ENCODE measurements at places on chromosomes 3 and 15.

- peak; percentile 94 for DNase-seq
- H3K36me3 ChIP-seq: no peaks in the 10 kb centered on the region
- peak within 1 kb of the TSS; percentile 95 for H3K4me3 ChIP-seq
These were observed at the start of gene LYSMD2 for GRCh38 chr15:51737522-51738305. Gene LYSMD2 (minus strand): TSS chr15:51737655. CDS start chr15:51737622, 33 bp downstream.

GRCh38 chr3:187958432-187959003 lies 195.4 kb upstream of the LPP start:
- no peak overlapping the region for H3K4me3 ChIP-seq
- H3K27ac ChIP-seq: no peak overlapping the region
- no peaks in the 10 kb centered on the region for H3K36me3 ChIP-seq
- peaks cover 37% of the 10 kb centered on the region for H3K4me1 ChIP-seq
- H3K27me3 ChIP-seq: no peaks in the 10 kb centered on the region

DNA sequence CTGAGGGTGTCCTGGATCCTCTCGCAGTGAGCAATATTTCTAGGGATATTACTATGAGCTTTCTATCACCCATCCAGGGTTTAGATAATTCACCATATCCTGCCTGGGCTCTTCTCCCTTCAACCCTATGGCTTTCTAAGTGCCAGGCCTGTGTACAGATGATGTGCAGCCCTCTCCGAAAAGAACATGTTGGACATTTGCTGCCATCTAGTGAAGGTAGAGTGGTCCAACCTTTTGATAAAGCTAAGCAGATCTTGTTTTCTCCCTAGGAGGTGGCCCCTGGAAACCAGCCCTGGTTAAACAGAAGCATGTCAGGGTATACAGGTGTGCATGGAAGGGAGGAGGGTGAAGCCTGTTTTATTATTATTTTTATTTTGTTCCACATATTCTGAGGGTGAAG lies 27.9 kb upstream of the SCN10A start:
- no peak overlapping the region for H3K27ac ChIP-seq
- peak; percentile 78 for DNase-seq
- no peak overlapping the region for H3K4me3 ChIP-seq
- H3K4me1 ChIP-seq: no peaks in the 10 kb centered on the region
- no peaks in the 10 kb centered on the region for H3K36me3 ChIP-seq
- H3K27me3 ChIP-seq: no peaks in the 10 kb centered on the region

DNA sequence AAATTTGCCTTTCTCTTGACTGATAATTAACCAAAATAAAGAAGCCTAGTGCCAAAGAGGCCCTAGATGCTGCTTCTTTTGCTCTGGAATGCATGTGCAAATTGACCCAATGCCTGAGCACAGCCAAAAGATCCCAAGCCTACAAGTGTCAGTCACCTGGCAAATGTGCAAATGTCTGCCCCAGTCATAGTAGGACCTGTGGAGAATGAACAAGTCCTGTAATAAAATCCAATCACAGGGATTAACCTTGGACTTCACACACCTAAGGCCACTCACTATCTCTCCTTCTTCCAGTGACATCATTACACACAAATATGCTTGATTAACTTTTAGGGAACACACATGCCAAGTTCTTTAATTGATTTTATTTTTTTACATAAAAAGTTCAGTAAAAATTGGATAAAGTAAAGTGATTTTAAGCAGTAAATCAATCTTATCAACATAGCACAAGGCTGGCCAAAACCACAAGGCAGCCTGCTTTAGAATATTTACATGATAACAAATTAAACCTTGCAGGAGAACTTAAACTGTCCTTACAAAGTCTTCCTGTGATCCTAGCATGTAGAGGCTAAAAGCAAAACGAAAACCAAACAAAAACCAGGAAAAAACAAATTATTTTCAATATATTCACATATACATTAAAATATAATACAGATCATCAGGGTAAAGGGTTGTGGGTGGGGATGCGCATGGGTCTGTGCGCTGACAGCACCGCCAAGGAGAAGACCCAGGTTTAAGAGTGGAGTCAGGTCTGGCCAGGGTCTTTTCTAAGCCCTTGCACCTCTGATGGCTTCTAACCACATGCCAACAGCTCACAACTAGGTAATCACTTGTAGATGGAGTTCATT lies 36.8 kb downstream of the NBEAL2 start:
- no peak for DNase-seq
- H3K36me3 ChIP-seq: peaks cover 33% of the 10 kb centered on the region
- peaks cover 17% of the 10 kb centered on the region for H3K4me1 ChIP-seq

GRCh38 chr3:186929186-186929585 lies 1.1 kb upstream of the ST6GAL1 start:
- H3K27ac ChIP-seq: no peak overlapping the region
- H3K4me1 ChIP-seq: peaks cover 28% of the 10 kb centered on the region
- no peak for DNase-seq
- H3K4me3 ChIP-seq: no peak overlapping the region

GRCh38 chr3:169914321-169914720 lies 2.9 kb downstream of the SAMD7 start:
- no peak overlapping the region for H3K4me3 ChIP-seq
- no peaks in the 10 kb centered on the region for H3K27me3 ChIP-seq
- H3K4me1 ChIP-seq: no peaks in the 10 kb centered on the region
- H3K27ac ChIP-seq: no peak overlapping the region

GRCh38 chr3:69536306-69537020 lies 150.6 kb upstream of the FRMD4B start:
- H3K27me3 ChIP-seq: peaks cover 13% of the 10 kb centered on the region
- H3K4me3 ChIP-seq: no peak overlapping the region
- H3K4me1 ChIP-seq: peaks cover 17% of the 10 kb centered on the region

DNA sequence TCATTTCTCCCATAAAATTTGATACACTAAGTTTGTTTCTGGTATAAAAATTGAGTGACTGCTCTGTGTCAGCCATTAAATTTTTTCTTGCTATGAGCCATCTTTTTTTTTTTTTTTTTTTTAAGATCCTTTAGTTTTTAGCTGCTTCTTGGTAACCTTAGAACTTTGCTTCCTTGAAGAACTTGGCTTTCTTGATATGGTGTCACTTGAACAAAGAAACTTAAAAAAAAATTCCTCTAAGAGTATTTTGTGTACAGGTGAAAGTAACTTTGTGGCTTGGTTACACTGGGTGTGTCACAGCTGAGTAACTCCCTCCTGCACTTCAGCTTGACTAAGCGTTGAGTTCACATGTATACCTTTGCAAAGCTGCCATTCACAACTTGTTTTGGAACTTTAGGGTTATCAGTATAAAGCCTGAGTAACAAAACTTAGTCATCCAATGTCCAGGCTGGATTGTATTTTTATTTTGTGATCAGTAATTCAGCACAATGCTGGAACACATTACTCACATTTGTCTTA lies 6.5 kb downstream of the CHD2 start:
- no peak for DNase-seq
- peak overlapping the region; percentile 71 for H3K4me3 ChIP-seq
- no peaks in the 10 kb centered on the region for H3K27me3 ChIP-seq
- no peaks in the 10 kb centered on the region for H3K36me3 ChIP-seq
- peak overlapping the region; percentile 89 for H3K27ac ChIP-seq

GRCh38 chr3:195188426-195188927 lies 82.5 kb downstream of the XXYLT1 start:
- peak overlapping the region; percentile 46 for H3K27ac ChIP-seq
- H3K36me3 ChIP-seq: no peaks in the 10 kb centered on the region
- no peak overlapping the region for H3K4me3 ChIP-seq
- H3K27me3 ChIP-seq: no peaks in the 10 kb centered on the region
- H3K4me1 ChIP-seq: peaks cover 45% of the 10 kb centered on the region
- DNase-seq: no peak

- H3K4me1 ChIP-seq: peaks cover 86% of the 10 kb centered on the region
- peak overlapping the region; percentile 86 for H3K27ac ChIP-seq
- no peaks in the 10 kb centered on the region for H3K27me3 ChIP-seq
- no peaks in the 10 kb centered on the region for H3K36me3 ChIP-seq
- no peak for DNase-seq
These were observed 178.8 kb downstream of the KLHL25 start for GRCh38 chr15:85615930-85616329.

- DNase-seq: no peak
- H3K27ac ChIP-seq: no peak overlapping the region
- H3K36me3 ChIP-seq: peaks cover 44% of the 10 kb centered on the region
- H3K27me3 ChIP-seq: no peaks in the 10 kb centered on the region
These were observed 67.4 kb downstream of the NUP210 start for GRCh38 chr3:13352621-13353131.

GRCh38 chr3:127787571-127788365 lies 34.5 kb downstream of the MGLL start:
- no peak for DNase-seq
- H3K4me3 ChIP-seq: peak overlapping the region; percentile 27
- H3K27me3 ChIP-seq: no peaks in the 10 kb centered on the region

- H3K27ac ChIP-seq: no peak overlapping the region
- no peak overlapping the region for H3K4me3 ChIP-seq
- DNase-seq: peak; percentile 74
- peaks cover 7% of the 10 kb centered on the region for H3K4me1 ChIP-seq
- H3K27me3 ChIP-seq: peaks cover 30% of the 10 kb centered on the region
- no peaks in the 10 kb centered on the region for H3K36me3 ChIP-seq
These were observed 1.4 kb upstream of the ILDR1 start for GRCh38 chr3:122023335-122023910.

- DNase-seq: no peak
- no peaks in the 10 kb centered on the region for H3K36me3 ChIP-seq
These were observed 69.8 kb downstream of the SH3GL3 start for GRCh38 chr15:83516935-83517334.

DNA sequence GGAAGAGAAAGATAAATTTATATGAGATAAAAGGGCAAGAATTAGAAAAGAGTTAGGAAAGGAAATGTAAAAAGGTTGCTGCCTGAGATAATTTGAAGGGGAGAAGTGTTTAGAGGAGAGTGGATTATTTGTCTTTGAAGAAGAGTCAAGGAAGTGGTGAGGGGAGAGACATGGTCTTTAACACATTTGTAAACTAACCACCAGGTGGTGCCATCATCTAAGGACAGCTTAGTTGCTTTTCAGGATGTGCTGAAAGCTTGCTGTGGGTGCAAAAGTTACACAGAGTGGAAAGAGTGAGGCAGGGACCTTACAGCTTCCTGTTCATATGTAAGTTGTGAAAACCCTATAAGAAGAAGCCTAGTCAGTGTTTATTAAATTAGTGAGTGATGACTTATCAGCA lies 114.1 kb upstream of the DNAJC19 start:
- H3K36me3 ChIP-seq: no peaks in the 10 kb centered on the region
- no peaks in the 10 kb centered on the region for H3K27me3 ChIP-seq
- no peak for DNase-seq
- no peak overlapping the region for H3K27ac ChIP-seq
- H3K4me1 ChIP-seq: no peaks in the 10 kb centered on the region

DNA sequence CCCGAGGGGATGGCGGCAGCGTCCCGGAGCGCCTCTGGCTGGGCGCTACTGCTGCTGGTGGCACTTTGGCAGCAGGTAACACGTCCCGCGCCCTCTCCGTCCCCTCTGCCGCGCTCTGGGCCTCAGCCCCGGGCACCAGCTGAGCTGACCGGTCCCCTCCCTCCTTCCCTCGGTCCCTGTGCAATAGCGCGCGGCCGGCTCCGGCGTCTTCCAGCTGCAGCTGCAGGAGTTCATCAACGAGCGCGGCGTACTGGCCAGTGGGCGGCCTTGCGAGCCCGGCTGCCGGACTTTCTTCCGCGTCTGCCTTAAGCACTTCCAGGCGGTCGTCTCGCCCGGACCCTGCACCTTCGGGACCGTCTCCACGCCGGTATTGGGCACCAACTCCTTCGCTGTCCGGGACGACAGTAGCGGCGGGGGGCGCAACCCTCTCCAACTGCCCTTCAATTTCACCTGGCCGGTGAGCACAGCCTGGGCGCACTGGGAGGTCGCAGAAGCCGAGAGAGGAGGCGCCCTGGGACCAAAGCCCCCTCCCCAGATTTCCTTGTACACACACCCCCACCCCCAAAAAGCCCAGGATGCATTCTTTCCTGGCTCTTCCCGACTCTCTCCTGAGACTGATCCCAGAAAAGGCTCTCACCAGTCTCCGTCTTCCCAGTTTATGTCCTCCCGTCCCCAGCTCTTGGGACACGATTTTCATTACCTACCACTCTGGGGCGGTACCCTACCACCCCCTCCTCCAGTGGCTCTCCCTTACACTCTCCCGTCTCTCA lies 705 bp downstream of the DLL4 start:
- H3K27me3 ChIP-seq: peaks cover 93% of the 10 kb centered on the region
- DNase-seq: no peak
- peaks cover 68% of the 10 kb centered on the region for H3K4me1 ChIP-seq
- peak overlapping the region; percentile 57 for H3K4me3 ChIP-seq

DNA sequence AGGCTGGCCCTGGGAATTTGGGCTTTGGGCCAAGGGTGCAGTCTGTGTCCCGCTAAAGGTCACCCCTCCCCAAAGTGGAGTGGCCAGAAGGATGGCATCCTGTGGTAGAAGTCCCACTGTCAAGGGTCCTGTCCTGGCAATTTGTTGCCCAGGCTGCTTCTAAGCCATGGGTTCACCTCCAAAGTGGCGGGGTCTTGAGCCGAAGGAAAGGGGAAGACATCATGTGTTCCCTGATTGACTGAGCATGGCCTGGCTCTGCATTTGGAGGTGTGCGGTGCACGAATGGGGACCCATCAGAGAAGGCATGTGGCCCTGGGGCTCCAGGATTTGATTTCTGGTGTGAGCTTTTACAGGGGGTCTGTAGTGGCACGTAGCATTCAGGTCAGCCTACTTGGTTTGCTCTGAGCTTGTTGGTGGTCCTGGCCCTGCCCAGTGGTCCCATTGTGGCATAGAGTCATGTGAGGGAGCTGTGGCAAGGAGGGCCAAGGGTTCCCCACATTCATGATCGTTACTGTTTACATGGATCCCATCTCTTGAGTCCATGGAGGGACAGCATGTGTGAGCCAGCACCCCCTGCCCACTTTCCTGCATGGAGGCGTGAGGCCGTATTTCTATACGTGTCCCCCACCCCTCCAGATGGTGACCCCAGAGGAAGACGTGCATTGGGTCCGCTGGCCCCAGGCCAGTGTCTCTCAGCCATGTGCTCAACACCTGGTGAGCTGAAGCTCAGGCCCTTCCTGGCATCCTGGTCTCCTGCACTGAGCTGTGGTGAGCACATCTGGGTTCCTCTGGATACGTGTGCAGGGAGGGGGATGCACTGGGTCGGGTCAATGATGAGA lies 225.1 kb downstream of the SNRPN start:
- H3K4me3 ChIP-seq: no peak overlapping the region
- peak; percentile 79 for DNase-seq
- no peaks in the 10 kb centered on the region for H3K36me3 ChIP-seq
- no peaks in the 10 kb centered on the region for H3K4me1 ChIP-seq
- no peak overlapping the region for H3K27ac ChIP-seq

DNA sequence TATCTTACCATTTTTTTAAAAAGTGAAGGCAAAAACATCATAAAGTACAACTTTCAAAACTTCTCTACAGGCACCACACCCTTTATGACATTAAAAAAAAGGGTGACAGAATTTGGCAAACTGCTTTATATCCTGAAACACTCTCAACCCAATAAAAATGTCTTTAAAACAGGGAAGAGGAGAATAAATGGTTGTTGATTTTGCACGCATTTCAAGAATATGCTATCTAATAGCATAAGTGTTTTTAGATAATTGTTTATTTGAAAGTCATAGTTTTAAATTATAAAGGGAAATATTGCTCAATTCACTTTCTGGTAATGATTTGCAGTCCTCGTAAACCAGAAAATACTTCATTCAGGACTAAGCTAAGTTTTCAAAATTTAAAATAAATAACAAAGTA lies 1.7 kb upstream of the PCOLCE2 start:
- no peaks in the 10 kb centered on the region for H3K36me3 ChIP-seq
- H3K27ac ChIP-seq: no peak overlapping the region
- H3K4me3 ChIP-seq: no peak overlapping the region
- peaks cover 23% of the 10 kb centered on the region for H3K4me1 ChIP-seq

- no peaks in the 10 kb centered on the region for H3K27me3 ChIP-seq
- H3K36me3 ChIP-seq: no peaks in the 10 kb centered on the region
- DNase-seq: no peak
These were observed 318.7 kb downstream of the FOXP1 start for GRCh38 chr3:71264840-71265239.

- DNase-seq: no peak
- no peaks in the 10 kb centered on the region for H3K27me3 ChIP-seq
- no peaks in the 10 kb centered on the region for H3K36me3 ChIP-seq
- no peak overlapping the region for H3K4me3 ChIP-seq
- no peaks in the 10 kb centered on the region for H3K4me1 ChIP-seq
These were observed 189.7 kb upstream of the ZBTB20 start for GRCh38 chr3:115336836-115337235.
